ENCODE measurements at places on chromosomes 5 and 9.

- no peak for DNase-seq
These were observed 1.5 kb downstream of the ARPC5L start for GRCh38 chr9:124863371-124863871.

GRCh38 chr5:147479444-147479843 lies 30.4 kb downstream of the DPYSL3 start:
- DNase-seq = peak; percentile 31

DNA sequence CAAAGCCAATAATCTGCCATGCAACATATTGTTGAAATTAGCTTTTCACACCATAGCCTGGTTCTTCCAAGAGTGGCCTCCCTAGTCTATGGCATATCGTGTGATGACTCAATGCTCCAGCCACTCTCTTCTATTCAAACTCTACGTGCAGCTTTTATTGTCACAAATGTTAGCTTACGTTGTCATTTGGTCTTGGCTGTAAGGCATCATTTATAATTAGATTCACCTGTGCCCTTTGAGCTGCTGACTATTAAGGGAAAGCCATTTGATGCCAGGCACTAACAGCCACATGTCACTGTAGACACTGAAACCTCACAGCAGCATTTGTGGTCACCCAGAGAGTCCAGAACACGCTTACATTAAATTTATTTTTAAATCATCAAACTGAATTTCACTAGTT lies 66.8 kb downstream of the APBA1 start:
- no peak for DNase-seq

DNA sequence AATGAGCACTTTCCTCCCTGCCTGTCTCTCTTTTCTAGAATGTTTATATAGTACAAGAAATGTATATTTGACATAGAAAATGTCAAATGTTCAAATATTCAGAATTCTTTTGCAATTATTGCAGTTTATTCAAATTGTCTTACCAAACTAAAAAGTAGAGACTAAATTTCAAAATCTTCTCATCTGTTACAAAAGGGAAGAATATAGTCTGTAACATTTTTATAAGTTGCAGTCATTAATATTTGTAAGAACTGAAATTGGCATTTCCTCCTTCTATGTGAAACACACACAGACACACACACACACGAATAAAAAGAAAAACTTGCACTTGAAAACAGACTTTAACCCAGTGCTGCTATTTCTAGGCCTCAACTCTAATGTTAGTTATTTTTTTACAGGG lies 56.4 kb downstream of the NR3C1 start:
- DNase-seq = no peak

DNA sequence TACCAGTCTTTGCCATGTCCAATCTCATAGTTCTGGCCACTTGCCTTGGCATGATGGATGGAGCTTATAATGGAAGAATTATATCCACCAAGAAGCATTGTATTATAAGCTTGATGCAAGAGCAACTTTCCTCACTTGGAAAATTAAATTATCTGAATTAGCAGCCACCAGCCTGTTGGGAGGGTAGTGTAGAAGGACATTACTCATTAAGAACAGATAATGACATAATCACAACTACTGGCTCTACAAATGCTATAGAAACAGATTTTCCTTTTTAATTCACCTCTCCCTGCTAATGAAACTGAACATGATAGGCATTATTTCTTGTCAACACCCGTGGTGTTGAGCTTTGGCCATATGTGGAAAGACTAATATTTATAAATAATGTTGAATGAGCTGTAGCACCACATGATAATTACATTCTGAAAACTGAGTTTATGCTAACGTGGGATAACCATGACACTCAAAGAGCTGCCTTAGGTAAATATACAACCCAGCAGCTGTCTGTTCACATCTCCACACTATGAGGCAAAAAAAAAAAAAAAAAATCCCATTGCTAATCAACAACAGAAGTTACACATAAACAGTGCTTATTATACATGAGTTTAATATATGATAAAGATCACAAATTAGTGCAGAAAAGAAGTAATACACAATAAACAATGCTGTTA lies 48.1 kb upstream of the NR4A3 start:
- no peak for DNase-seq

All from GM12878 (cell line).